Cortex of kidney (tissue), 1 donor: ENCODE measurements at places on chromosomes 7 and 10.

DNA sequence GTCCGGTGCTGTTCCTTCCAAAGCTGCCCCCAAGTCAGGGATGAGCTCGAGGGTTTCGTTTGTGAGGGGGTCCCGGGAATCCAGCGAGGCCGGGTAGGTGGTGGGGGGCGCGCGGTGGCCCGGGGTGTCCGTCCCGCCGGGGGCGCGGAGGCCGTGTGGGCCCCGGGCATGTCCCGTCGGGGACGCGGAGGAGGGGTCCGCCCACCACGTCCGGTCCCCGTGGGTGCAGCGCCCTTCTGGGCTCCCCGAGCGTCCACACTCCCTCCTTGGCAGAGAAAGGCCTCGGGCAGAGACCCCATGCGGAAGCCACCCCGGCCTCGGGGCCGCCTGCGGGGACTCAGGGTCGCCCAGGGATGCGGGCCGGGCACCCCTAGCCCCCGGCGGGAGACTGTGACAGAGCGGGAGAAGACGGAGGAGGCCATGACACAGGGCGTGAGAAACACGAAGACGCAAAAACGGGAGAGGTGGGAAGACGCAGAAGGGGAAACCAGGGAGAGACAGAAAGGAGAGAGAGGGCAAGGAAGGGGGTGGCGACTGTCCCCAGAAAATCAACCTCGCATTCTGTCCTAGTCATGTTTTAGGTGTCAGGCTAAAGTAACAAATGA, 640 bp upstream of the ZNF425 start:
- no peak for DNase-seq

DNA sequence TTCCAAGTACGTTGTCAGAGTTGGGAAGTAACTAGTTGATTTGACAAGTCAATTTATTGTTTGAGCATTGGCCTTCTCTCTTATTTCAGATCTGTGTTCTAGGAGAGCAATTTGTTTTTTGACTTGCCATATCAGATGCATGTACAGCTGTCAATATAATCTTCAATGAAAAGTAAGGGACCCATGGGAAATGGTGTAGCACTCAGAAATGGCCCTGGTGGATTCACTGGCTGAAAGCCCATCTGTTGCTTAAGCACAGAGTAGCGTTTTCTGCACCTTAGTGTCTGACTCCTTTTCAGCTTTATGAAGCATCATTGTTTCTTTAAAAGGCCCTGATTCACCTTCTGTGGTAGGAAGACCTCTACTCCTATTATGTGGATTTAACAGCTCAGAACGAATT, 10.2 kb downstream of the GARS1 start:
- no peak for DNase-seq

DNA sequence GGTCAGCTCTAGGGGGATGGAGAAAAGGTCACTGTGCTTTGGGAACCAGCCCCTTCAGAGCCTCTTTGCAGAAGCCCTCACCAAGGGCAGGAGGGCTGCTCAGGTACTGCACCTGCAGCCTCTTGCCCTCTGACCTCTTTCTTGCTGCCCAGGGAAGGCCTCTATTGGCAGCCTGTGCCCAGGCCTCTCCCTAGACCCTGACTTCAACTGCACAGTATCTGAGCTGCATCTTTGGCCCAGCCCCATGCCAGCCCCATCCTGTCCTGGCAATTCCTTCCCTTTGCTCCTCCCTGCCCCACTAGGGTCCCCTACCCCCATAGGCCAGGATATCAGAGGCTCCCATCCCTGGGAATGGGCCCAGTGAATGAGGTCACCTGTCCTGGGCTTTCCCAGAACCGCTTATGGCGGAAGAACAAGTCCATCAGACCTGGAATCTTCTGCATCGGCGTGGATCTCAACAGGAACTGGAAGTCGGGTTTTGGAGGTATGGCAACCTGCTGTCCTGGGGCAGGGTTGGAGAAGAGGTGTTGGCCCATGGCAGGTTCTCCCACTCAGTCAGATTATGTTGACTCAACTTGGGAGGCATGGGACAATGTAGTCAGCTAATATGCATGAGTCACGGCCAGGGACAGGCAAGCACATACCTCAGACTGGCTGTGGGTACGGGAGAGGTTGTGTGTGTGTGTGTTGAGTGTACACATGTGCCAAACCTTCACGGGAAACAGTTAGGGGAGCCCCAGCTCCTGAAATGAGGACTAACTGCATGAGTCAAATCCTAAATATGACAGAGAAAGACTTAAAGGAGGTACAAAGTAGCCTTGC, 17.1 kb upstream of the CPA1 start:
- no peak for DNase-seq

GRCh38 chr7:123783820-123784219, 35.0 kb upstream of the WASL start:
- DNase-seq, result no peak

GRCh38 chr7:78178319-78178718, 379.7 kb downstream of the PHTF2 start:
- no peak for DNase-seq

DNA sequence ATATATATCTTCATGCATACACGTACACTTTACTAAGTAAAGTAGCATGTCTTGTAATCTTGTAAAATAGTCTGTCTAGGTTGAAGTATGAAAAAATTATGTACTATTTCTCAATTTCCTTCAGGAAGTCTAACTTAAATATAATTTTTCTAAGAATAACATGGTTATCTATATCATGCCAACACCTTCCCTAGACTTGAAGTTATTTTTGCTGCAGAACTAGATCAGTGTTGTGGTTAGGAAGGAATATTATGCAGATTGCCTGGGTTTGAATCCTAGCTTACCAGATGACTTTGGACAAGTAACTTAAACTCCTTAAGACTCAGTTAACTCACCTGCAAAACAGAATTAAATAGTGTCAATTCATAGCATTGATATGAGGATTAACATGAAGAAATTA, 142.2 kb upstream of the SEMA3A start:
- DNase-seq, result no peak

- no peak for DNase-seq
Observed at GRCh38 chr7:128714701-128715495, 24.3 kb upstream of the CALU start.

DNA sequence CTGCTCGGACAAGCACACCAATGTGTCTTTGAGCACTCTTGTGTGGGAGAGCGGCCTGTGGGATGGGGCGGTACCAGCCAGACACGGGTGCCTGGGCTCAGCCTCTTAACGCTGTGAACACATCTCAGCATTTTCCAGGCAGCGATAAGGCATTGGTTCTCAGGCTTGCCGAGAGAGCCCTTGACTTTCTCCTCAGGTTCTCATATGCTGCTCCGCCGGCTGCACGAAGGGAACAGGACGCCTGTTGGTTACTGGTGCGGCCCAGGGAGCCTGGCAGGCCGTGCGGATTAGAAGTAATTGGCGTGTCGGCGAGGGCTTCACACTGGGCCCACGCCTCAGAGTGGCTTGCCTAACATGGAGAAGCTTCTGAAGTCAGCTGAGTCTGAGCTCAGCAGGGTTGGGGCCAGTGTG, 456.7 kb upstream of the FOXK1 start:
- DNase-seq, result no peak

DNA sequence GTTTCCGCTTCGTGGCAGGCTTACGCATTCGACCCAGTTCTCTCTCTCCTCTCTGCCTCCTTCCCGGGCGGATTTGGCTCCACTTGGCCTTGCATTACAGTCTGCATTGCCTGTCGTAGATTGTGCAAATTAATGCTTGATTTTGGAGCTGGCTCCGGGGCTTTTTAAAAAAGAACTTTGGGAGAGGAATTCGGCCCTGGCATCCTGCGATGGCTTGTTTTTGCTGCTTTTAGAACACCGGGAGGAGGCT, 767 bp downstream of the EIF4EBP2 start:
- DNase-seq, result no peak

GRCh38 chr10:98478430-98479222, 31.9 kb upstream of the HPS1 start:
- no peak for DNase-seq

DNA sequence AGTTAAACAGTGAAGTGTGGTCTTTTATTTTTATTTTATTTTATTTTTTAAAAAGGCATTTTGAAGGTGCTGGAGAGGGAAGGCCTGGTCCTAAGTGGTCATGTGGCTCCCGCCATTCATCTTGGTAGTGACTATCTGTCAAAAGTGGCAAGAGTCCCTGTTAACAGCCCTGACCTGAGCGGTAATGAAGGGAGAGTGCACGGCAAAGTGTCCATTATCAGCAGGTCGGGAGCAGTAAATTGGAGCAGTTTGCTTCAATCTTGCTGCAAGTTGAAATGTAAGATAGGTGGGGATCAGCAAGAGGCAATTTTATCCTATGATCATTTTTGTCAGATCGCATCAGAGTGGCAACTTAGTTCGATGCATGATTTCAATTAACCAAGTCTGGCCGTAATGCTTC, 227.4 kb upstream of the SP4 start:
- no peak for DNase-seq

DNA sequence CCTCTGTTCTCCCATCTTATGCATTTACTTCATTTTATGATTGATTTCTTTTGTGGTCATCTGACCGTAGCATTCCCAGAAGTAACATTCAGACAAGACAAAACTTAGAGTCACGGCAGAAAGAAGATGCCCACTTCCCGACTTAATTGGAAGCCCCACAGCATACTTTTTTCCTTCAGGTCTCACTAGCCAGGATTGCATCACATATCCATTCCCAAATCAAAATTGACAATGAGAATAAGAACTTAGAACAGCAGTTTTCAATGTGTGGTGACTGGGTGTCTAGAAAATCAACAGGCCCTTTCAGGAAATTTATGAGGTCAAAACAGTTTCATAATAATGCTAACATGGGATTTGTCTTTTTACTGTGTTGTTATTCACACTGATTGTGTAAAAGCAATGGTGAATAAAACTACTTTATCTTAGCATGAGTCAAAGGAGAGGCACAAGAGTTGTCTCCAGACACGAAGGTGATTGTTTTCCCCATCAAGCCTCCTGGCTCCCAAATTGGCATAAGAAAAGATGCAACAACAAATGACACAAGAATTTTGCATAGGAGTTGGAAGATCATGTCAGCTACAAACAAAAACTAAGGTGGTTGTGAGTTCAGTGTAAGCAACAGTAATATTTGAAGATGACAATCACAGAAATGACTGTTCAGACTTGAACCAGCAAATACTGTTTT, 493.9 kb downstream of the HTR7 start:
- no peak for DNase-seq

- DNase-seq, result no peak
Observed at GRCh38 chr7:122248472-122248871, 56.1 kb downstream of the FEZF1 start.

GRCh38 chr10:113053881-113054280, 103.8 kb downstream of the TCF7L2 start:
- DNase-seq, result no peak

DNA sequence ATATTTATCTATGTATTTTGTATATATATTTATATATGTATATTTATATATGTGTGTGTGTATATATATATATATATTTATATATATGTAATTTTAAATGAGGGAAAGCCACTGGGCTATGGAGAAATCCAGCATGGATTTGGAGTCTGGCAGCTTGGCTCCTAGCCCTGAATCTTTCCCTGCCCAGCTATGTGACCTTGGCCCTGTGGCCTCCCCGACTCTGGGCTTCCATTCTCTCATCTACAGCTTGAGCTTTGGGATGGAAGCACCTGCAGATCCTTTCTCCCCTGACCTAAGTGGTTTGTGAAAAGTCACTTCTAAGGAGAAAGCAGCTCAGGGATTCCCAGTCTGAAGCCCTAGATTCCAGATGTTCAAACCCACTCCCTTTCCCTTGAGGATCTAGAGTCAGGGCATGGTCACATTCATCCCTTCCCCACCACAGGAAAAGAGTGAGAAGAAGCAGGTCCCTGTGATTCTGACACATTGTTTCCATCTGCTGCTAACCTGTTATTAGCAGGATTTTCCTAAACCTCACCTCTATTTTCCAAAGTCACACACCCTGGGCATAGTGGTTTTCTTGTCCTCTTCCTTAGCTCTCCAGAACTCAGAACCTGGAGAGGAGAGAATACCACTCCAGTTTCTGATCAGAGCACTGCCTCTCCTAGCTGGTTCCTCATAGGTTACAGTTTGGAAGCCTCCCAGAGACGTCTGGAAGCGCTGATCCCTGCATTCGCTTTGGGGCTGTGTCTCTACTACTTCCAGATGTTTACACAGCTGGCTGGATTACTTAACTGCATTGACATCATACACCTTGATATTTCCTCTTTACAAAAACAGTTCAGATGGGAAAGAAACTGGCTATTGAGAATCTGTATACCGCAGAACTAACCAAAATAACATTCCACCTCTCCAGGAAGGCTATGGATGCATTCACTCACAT, 327.5 kb upstream of the ZMIZ1 start:
- no peak for DNase-seq

DNA sequence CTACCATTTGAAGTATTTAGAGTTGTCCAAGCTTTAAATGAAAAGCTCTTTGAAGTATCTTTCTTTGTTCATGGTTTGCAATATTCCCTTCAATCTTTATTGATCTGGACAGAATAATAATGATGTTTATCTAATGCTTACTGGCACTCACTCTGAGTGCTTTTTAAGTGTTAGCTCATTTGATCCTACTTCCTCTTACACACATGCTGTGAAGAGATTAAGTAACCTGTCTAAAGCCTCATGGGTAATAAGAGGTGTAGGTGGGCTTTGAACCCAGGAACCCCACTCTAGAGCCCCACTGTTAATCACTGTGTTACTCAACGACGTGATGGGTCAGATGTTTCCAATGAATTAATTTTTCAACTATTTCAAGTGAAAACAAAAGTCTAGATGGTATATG, 31.1 kb upstream of the ADD3 start:
- DNase-seq, result no peak

DNA sequence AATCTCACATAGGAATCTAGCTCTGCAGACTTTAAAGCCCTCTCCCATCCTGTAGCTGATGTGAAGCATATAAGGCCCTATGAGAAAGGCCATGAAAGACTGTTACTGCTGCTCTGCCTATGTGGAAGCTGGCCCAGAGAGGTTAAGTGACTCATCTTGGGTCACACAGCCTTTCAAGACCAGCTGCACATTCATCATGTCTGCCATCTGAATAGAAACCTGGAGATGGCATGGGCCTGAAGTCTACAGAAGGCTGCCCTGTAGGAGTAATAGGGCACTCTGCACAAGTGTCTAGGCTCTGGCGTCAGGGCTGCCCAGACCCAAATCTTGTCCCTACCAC, 59.4 kb upstream of the COL13A1 start:
- DNase-seq, result no peak

DNA sequence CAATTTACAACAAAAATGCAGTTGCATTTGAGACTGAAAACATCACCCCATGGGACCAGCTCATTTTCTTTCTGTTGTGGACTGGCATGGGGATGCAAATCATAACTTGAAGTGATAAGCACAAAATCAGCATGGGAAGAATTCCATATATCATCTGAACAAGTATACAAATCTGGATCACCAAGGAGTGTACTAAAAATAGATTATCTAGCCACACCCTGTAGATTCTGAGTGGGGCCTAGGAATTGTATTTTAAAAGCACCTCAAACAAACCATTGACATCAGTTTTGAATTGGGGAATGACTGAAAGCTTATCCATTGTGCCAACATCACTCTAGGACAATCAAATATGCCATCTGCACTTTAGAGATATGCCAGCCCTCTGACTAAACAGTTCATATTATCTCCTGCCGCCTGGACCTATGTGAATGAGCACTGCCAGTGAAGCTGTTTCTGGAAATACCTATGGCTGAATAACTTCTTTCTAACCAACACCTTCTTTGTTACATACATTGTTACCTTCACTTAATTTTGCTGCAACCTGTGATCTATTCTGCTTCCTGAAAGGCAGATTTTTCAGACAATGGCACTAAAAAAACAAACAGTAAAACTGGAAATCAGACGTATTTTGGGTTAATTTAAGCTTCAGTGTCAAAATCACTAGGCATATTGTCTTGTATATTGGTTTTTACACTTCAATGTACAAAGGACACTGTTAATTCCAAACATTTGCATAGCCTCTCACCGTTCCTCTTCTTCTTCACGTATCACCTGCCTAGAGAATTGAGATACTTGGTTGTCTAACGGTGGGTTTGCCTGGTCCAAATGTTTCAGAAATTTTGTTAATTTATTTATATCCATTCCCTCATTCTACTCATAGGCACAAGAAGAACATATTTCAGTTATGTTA, 42.4 kb upstream of the HGF start:
- DNase-seq, result no peak
